Cardiac ventricle fibroblast (primary cell): ENCODE measurements at places on chromosomes 7 and 10. TPM values are rescaled to one million over a fixed set of nuclear protein-coding genes. Genes with fewer than 3 reads are reported as not detected.

ENTPD1 gene
- 0.49 and 0.75 TPM in 2 replicates for total RNA-seq

WDFY4 gene
- total RNA-seq: not detected in 2 replicates

ASB10 gene
- not detected in 2 replicates for total RNA-seq

CYP2C19 gene
- not detected in 2 replicates for total RNA-seq

RPS24 gene
- total RNA-seq: 2,794 and 3,469 TPM in 2 replicates

AZGP1 gene
- total RNA-seq: 1.3 and 2.1 TPM in 2 replicates

ZNF394 gene
- total RNA-seq: 15.4 and 18.4 TPM in 2 replicates

FXYD4 gene
- not detected in 2 replicates for total RNA-seq

LIMK1 gene
- total RNA-seq: 19.5 and 21.5 TPM in 2 replicates

GATA3 gene
- total RNA-seq: 0.25 and 0.34 TPM in 2 replicates

MYL7 gene
- total RNA-seq: not detected in 2 replicates

FAM237B gene
- total RNA-seq: not detected in 2 replicates

ZNF804B gene
- total RNA-seq: not detected in 2 replicates

CLDN4 gene
- not detected in 2 replicates for total RNA-seq

METTL27 gene
- 2.0 and 3.0 TPM in 2 replicates for total RNA-seq

SFTPA1 gene
- not detected in 2 replicates for total RNA-seq

ADCY1 gene
- total RNA-seq: 0.69 and 0.83 TPM in 2 replicates

SPDYE1 gene
- not detected in 2 replicates for total RNA-seq

CLCN1 gene
- total RNA-seq: not detected in 2 replicates

CYP3A4 gene
- total RNA-seq: not detected in 2 replicates

GIMAP8 gene
- 0.62 and 0.64 TPM in 2 replicates for total RNA-seq

AKR1C4 gene
- not detected in 2 replicates for total RNA-seq

FAM25C gene
- total RNA-seq: not detected in 2 replicates

GNAT3 gene
- not detected in 2 replicates for total RNA-seq

BTBD16 gene
- total RNA-seq: not detected in 2 replicates

PLAC9 gene
- 116 and 174 TPM in 2 replicates for total RNA-seq

PCLO gene
- not detected in 2 replicates for total RNA-seq
